Stimulated activated CD4-positive, alpha-beta T cell treated with anti-CD3 and anti-CD28 coated beads, Interleukin-2, amount 100 ng/mL, for 4 hours (primary cell): ENCODE measurements at places on chromosomes 6 and 20.

- DNase-seq: no peak
These were observed 258.0 kb downstream of the PHACTR1 start for GRCh38 chr6:12974551-12974950.

DNA sequence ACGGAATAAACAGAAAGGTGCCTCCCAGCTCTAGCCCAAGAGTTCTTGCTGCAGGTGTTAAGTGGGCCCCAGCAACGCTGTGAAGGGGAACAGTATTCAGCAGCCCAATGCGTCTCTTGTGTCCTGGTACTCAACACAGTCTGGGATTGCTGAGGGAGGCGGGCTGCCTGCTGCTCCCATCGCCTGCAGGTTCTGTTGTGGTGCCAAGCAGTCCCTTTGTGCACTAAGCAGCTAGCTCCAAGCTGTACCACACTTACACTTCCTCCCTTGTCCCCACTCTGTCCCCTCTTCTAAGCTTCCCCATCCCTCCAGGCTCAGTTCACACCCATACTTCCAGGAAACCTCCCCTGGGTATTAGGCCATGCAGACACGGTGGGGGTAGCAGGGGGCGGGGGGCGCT lies 92.7 kb downstream of the AGPAT4 start:
- DNase-seq: no peak

- no peak for DNase-seq
These were observed 23.5 kb downstream of the ILRUN start for GRCh38 chr6:34673064-34673463.

DNA sequence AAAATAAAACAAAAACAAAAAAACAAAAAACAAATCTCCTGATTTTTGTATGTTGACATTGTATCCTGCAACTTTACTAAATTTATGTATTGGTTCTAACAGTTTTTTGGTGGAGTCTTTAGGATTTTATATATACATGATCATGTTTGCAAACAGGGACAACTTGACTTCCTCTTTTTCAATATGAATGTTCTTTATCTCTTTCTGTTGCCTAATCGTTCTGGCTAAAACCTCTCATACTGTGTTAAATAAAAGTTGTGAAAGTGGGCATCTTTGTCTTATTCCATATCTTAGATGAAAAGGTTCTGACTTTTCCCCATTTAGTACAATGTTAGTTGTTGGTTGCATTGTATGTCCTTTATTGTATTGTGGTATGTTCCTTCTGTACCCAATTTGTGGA lies 261.7 kb upstream of the NOX3 start:
- no peak for DNase-seq

DNA sequence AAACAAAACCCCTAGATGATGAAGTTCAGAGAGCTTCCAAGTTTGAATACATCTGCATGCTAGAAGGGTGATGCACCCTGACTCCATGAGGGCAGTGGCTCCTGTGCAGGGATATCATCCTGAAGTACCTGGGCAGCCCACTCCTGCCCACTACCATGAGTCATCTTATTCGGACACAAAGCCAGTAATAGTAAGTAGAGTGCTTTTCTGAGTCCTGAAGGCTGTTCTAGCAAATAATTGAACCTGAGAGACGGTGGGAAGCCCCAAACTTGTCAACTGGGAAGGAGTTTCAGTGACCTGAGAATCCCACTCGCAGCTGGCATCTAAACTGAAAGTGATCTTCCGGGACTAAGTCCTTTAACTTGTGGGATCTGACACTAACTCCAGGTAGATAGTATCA lies 152.9 kb upstream of the COL21A1 start:
- DNase-seq: no peak

- no peak for DNase-seq
These were observed 32.5 kb downstream of the THEMIS start for GRCh38 chr6:127868338-127868737.

DNA sequence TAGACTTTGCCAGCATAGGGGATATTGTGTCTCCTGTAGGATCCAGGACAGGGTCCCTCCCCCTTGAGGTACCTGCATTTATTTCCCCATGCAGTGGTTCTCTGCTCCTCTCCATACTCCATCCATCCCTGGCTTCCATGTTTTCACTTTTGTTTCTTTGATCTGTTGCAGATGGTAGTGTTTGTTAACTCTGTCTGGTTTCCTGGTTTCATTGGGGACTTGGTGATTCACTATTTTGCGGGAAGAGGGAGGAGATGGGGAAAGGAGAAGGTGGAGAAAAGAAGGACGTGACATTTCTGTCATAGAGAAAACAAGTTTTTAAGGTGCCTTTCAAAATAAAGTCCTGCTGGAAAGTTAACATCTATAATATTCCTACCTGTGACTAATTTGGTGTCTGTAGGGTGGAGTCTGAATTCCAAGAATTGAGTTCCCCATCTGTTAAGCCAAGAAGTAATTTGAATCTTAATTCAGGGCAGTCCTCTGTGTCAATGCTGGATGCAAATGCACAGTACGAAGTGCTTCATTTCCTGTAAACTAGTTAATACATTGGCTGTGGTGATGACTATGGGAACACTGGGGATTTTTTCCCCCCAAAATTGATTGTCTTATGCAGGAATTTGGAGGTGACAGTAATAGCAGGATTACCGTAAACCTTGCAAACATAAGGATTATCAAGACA lies 6.9 kb upstream of the RNF144B start:
- DNase-seq: no peak

- no peak for DNase-seq
These were observed 45.9 kb downstream of the PLAGL1 start for GRCh38 chr6:143961886-143962878.

DNA sequence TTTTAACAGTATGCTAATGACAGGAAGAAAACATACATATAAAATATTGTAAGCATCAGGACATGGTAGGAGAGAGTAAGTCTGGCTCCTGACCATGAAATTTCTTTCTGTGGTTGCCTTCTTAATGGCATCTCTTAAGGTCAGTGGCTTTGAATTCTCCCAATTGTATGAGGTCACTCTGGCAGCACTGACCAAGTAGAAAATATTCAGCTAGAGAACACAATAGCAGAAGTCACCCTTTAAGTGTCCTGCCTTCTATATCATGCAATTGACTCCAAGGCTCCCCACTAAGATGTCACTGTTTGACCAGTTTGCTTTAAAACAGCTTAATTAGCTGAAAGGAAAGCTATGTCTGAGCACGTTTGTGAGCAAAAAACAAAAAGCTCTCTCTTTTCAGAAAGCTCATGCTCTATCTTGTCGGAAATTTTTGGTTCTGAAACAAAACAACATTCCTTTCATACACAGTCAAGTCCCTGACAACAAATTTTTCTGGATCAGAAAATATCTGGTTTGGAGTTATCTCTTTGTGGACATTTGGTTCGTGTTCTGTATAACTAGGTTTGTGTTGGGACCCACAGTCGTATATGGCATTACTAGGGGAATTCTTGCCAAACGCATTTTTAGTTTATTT lies 120.9 kb upstream of the IFNGR1 start:
- no peak for DNase-seq

- DNase-seq: peak; percentile 44
These were observed 58.0 kb downstream of the SULF2 start for GRCh38 chr20:47727170-47727880.

DNA sequence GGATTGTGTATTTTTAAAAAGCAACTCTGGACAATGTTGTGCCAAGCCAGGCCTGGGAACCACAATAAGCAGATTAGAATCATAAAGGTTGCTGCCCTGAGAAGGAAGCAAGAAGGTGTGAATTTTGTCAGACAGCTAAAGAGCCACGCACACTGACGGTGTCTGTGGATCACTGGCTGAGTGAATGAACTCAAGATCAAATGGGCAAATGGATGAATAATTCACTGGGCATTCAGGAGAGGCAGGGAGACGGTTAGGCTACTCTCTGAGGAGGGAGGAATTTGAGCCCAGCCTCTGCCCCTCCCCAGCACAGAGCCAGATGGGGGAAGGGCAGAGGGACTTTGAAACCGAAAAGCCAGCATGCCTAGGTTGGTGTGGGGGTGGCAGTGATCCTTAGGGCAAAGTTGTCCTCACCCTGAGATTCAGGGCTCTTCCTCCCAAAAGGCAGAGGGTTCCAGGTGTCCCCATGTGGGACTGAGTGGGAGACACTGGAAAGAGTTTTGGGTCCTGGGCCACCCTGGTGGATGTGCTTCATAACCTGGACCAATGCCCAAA lies 19.5 kb upstream of the SLC22A7 start:
- no peak for DNase-seq

DNA sequence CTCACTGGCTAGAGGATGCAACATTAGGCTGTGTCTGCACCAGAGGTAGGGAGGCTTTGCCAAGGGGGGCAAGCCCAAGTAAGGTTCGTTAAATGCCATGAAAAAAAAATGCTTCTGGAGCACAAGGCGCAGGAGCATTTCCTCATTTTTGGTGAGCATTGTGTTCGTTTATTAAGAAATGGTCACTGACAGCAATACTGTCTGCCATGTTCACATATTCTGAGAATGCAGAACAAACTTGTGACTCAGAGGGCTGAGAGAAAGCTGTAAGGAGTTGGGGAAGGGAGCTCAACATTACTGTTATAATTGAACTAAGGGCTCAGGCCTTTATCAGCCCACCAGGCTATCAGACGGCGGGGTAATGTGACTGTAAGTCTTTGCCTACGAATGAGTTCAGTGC lies 465.4 kb upstream of the BTBD3 start:
- DNase-seq: no peak

DNA sequence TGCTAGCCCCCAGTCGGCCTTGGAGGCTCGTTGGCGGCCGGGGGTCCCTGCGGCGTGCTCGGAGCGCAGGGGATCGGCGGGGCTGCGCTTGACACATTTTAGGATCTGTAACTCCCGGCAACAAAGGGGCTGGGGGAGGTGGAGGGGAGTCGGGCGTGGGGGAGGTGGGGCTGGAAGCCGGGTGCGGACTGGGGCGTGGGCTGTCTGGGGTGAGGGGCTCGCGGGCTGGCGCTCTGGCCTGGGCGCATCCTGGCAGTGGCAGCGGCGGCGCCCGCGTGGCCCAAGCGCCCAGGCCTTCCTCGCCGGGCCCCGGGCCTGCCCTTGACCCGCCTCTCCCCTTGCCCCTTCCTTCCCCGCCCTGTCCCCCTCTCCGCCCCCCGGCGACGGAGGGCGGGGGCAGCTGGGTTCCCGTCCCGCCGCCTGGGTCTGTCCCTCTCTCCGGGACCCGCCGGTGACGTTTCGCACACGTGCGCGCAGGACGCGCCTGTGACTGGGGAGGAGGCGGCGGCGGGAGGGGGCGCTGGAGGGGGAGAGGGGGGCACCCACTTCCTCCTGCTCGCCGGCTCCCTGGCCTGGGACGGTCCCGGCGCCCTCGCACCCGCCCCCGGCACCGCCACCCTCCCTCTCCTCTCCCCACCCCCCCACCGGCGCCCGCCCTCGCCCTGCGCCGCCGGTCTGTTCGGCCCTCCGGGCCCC lies 1.5 kb downstream of the E2F3 start:
- peak; percentile 90 for DNase-seq

DNA sequence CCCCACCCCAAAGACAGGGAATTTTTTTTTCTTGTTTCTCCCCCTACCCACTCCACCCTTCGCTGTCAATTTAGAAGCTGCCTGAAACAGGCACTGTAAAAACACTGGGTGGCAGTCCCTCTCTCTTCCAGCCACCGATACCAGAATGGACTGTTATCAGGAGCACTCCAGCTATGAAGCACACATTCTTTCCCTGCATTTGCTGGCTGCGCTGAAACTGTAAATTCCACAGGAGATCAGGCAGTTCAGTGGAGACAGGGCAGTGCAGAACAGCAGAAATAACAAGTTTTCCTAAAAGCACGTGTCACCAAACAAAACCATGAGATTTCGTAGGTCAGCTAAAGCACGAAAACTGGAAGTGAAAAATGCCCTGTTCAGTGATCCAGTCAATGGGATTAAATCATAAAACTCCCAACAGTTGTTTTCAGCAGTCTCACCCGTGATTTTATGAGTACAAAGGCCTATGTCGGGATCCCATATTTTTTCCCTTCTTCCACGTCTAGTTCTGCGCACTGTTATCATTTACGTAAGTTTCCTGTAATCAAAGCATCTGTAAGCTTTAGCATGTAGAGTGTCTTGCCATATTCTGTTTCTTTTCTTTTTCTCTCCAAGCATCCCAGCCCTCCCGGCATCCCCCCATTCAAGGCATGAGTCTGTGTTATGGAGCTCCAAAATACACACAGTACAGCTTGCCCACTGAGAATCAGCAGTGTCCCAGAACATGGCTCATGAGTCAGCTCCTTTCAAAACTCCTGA lies 359.9 kb upstream of the EPHA7 start:
- DNase-seq: no peak

DNA sequence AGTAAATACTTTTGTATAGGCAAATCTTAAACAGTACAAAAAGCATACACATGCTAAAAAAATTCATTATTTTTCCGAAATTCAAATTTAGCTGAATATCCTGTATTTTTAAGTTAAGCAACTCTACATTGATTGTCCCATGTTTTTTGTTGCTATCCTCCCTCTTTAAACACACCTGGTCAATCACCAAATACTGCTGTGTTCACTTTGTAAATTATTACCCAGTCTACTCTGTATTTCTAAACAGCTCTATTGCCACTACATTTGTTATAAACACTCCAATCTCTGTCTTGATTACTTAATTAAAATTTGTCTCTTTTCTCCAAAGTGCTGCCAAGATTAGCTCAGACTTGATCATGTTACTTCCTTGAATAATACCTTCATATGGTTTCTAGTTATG lies 466.5 kb upstream of the GJE1 start:
- DNase-seq: no peak

GRCh38 chr20:17273717-17274116 lies 46.9 kb downstream of the PCSK2 start:
- no peak for DNase-seq

GRCh38 chr20:43295263-43295662 lies 105.6 kb upstream of the PTPRT start:
- DNase-seq: no peak

- DNase-seq: no peak
These were observed 3.0 kb upstream of the HUS1B start for GRCh38 chr6:659716-660581.

DNA sequence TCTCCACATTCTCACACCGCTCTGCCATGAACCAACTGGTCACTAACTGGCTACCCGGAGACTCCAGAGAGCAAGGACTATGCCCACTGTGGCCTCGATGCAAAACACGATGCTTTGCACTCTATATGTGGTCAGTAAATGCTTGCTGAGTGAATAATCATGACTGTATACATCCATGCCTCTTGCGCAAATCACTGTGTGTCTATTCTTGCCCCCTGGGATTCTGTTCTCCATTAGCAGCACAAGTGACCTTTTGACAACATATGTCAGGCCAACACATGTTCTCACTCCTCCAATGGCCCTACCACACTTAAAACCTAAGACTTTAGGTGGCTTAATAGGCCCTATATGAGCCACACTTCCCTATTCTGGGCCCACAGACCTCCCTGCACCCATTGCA lies 16.9 kb downstream of the KIF16B start:
- no peak for DNase-seq

- DNase-seq: no peak
These were observed 10.9 kb downstream of the DPPA5 start for GRCh38 chr6:73343164-73343563.

DNA sequence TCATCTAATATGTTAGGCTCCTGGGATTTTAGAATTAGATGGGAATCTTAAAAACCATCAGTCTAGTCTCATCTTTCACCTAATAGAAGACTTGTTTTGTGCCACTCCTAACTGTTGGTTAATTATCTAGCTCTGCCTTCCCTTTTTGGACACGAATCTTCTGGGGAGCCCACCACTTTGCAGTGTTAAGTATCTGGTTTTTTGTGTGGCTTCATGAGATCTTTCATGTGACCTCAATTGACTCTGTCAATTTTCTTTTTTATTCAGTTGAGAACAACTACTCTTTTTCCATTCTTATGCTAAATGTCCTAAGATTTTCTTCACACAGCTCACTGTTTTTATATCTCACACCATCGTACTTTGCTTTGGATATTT lies 16.9 kb downstream of the TBPL1 start:
- no peak for DNase-seq
